Lower leg skin (tissue), 4 donors: ENCODE measurements at places on chromosomes 5 and 9.

- no peak for DNase-seq
Observed at GRCh38 chr5:180389252-180390101, 36.3 kb upstream of the GFPT2 start.

DNA sequence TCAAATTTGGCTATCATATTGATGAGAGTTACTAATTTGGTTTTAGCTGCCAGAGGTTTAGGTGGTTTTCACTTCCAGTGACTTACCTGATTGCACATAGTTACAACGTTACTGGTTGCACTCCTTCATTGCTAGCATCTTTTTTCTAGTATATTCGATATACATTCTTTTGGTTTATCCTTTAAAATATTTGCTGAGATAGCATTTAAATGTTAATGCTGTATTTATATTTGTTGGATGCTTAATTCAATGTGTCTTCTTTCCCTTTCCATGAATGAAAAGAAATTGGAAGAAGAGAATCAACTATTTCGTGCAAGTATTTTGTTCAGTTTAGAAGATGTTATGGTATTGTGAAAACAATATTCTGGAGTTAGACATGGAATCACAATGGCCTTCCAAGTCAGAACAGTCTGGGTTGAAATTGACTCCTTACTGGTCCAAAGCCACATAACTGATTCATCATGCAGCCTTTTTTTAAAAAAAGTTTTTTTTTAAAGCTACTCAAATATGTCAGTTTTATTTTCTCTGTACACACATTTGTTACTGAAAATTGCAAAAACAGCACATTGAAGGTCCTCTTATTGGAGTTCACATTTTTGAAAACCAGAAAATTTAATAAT is 2.2 kb downstream of the SPIN1 start:
- no peak for DNase-seq

- DNase-seq = no peak
Observed at GRCh38 chr9:113456235-113456634, 7.3 kb upstream of the RGS3 start.

DNA sequence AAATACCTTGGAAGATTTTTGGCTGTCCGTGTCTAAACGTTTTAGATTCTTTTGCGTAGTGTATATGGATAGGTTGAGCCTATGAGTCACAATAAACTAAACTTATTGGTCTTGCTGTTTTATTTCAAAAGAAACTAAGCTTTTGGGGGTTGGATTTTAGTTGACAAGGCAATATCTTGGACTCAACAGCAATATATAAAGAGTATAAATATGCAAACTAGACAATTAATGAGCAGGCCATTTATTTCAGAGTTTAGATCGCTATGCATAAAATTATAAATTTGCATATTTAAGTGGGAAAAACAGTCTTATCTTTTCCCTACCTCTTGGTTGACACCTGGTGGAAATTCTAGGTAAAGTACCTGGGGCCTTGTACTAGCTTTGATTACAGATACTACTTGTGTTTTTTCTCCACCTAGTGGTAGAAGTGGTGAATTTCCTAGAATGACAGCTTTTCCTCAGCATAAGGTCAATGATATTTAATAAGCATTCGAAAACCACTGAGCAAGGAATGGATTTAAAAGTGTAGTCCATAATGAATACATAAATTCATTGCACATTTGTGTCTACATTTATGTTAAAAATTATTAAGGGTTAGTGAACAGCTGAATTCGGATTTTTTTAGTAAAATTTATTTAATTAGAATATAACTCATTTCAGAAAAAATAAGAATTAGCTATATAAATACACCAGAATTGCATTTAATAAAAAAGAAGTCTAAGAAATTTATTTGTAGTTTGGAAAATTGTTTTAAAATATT is 1.7 kb upstream of the ARRDC3 start:
- no peak for DNase-seq

DNA sequence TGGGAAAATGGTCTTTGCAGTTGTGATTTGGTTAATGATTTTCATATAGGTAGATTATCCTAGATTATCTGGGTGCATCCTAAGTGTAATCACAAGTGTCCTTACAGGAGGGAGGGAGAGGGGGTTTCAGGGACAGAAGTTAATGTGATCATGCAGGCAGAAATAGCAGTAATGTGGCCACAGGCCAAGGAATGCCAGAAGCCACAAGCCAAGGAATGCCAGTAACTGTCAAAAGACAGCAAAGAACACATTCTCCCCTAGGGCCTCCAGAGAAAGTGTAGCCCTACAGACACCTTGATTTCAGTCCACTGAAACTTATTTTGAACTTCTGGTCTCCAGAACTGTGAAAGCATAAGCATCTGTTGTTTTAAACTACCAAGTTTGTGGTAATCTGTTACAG is 2074.5 kb downstream of the MAT2B start:
- no peak for DNase-seq
